Psoas muscle (tissue), 8 donors: ENCODE measurements at places on chromosomes 1 and 21. TPM values are rescaled to one million over a fixed set of nuclear protein-coding genes. Genes with fewer than 3 reads are reported as not detected.

GRCh38 chr1:165387505-165387904 is 31.0 kb upstream of the LMX1A start:
- DNase-seq = no peak

GRCh38 chr1:102640872-102641271 is 467.4 kb downstream of the COL11A1 start:
- DNase-seq = no peak

DNA sequence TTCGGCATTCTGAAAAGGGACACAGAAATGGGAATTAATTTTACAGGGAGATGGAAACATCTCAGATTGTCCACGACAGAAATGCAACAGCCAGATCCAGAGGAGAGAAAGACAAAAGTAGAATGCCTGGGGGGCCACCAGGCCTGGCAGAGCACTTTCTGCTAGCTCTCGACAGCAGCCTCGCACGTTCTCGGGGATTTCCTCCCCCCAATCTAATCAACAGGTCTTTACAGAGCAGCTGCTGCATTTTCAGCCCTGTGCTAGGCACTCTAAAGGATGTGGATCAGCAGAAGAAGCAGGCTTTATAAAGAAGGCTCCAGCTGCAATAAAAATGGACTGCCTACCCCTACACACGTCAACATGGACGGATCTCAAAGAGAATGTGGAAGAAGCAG is 10.6 kb downstream of the CSRP1 start:
- no peak for DNase-seq

Gene LIN9
- total RNA-seq = 1.1 TPM

Gene FLG2
- total RNA-seq = not detected

Gene PALMD
- 101 TPM for total RNA-seq
